ENCODE measurements at places on chromosomes 4 and X.

DNA sequence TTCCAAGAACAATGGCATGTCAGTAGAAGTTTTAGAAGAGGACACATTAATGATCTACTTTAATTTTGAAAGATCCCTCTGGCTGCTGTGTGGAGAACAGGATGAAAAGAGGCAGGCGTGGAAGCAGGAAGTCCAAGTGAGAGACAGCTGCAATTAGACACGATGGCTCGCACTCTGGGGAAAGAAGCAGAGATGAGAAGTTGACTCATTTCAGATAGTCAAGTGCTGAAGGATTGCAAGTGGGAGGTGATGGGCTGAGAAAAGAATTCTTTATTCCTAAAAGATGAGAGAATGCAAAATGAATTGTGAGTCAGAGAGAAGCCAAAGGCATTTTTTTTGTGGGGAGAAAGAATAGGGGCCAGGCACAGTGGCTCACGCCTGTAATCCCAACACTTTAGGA, 16.5 kb downstream of the RXFP1 start:
- DNase-seq, result no peak

DNA sequence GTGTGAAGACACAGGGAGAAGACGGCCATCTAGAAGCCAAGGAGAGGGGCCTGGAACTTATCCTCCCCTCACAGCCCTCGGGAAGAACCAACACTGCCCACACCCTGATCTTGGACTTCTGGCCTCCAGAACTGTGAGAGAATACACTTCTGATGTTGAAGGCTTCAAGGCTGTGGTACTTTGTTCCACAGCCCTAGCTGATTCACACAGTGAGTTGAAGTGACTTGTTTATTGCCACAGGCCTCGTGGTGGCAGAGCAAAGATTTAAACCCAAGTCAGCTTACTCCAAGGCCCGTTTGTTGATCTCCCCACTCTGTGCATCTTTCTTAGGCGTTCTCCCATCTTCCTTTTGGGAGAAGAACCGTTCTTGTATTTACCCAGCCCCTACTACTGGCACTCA, 72.8 kb downstream of the CYTL1 start:
- no peak for DNase-seq

GRCh38 chr4:83490876-83491450, 6.1 kb upstream of the ABRAXAS1 start:
- DNase-seq, result no peak

GRCh38 chr4:136749989-136750388, 782.3 kb downstream of the PCDH18 start:
- no peak for DNase-seq

DNA sequence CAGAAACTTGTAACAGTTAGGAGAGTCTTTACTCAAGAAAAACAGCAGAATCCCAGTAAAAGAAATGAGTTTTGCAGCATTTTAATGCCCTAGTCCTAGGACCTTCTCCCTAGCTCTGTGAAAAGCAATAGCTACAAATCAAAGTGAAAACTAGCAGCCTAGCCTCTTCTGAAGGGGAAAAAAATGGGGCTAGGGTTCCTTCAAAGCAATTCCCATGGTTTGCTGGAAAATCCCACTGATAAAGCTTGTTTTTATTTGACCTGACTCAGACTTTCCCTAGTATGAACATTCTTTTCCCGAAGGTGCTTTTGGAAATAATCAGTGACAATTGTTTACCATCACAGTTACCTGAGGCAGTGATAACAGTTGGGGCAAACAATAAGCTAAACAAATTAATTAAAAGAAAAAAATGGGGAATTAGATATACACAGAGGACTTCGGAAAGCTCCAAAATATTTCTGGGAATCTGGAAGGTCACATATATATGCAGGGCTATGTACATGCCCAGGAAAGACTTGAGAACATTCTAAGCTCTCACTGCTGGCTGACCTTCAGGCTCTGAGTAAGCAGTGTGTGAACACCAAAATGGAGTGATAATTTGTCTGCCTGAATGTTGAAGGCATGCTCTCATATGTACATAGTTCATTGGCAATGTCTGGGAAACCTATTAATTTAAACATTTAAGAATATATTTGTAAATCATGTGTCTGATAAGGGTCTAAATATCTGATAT, 285.9 kb downstream of the KCTD8 start:
- DNase-seq, result no peak

DNA sequence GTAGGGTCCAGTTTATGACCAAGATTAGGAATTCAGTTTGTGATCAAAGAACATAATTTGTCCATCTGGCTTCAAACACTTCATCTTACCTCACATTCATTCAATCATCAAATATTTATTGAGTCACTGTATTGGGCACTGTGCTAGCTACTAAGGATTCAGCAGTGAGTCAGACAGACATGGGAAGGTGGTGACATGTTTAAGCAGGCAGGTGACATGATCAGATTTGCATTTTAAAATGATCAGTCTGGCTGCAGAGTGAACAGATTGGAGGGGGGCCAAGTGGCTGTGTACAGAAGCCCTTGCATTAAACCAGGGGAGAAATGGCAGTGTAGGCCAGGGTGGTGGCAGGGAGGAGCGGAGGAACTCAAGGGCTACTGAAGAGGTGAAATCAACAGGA, 25.1 kb upstream of the APLN start:
- no peak for DNase-seq

DNA sequence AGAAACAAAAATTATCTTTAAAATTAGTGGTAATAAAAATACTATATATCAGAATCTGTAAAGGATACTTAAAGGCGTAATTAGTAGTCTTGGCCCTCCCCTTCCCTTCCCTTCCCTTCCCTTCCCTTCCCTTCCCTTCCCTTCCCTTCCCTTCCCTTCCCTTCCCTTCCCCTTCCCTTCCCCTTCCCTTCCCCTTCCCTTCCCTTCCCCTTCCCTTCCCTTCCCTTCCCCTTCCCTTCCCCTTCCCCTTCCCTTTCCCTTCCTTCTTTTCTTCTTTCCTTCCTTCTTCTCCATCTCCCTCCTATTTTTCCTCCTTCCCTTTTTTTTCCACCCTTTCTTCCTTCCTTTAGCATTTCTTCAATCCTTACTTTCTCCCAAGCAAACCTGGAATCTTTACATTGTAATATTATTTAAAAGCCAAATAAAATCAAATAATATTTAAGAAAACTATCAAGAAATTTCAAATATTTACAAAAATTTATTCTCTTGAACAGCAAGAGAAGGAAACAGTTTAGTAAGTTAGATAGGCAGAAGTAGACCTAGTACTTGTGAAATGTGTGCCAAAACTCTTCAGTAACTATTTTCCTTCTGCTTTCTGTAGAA, 379.8 kb upstream of the ATOH1 start:
- no peak for DNase-seq

GRCh38 chrX:10221651-10222050, 64.9 kb downstream of the CLCN4 start:
- no peak for DNase-seq

DNA sequence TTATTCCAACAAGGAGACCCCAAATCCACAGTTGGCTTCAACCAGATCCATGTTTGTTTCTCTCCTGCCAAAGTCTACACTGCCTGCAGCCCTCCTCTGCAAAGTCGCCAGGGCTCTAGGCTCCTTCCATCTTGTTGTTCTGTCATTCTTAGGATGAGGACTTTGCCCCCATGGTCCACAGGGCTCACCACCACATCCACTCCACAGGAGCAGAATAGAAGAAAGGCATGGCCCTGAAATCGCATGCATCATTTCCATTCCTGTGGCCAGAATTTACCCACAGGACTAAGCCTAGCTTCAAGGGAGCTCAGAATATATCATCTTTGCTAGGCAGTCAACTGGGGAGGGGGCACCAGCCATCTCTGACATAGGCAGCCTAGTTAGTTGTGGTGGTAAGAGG, 254.7 kb downstream of the FBXW7 start:
- DNase-seq, result no peak

- DNase-seq, result no peak
These were observed 69.1 kb upstream of the HPGD start for GRCh38 chr4:174591243-174592021.

- no peak for DNase-seq
These were observed 16.1 kb downstream of the MSMO1 start for GRCh38 chr4:165343353-165344191.

GRCh38 chr4:105924341-105924740, 29.1 kb downstream of the NPNT start:
- no peak for DNase-seq

DNA sequence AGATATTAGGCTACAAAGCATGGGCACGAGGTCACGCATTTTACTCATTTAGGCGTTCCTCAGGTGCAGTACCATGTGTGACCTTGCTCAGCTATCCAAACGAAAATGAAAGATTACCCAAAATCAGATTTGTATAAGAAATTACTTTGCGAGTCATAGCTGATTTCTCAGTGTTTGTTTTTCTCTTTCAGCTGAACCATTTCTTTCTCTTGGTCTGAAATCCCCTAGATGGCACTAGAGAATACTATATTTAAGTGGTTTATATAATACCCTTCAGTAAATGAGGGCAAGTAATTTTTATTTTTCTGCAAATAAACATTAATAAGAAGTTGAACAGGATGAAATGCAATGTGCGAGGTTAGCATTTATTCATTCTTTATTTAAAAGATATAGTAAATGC, 496.6 kb downstream of the STIM2 start:
- no peak for DNase-seq

GRCh38 chrX:15511563-15511962, 11.0 kb downstream of the BMX start:
- DNase-seq, result no peak

Measured in T-helper 17 cell (primary cell).